ENCODE measurements at places on chromosomes 4 and X.
A peak's percentile ranks its signal among the peaks of the same experiment; 100 is the strongest.

GRCh38 chr4:73698217-73698616, 42.2 kb upstream of the CXCL8 start:
- DNase-seq, result no peak

DNA sequence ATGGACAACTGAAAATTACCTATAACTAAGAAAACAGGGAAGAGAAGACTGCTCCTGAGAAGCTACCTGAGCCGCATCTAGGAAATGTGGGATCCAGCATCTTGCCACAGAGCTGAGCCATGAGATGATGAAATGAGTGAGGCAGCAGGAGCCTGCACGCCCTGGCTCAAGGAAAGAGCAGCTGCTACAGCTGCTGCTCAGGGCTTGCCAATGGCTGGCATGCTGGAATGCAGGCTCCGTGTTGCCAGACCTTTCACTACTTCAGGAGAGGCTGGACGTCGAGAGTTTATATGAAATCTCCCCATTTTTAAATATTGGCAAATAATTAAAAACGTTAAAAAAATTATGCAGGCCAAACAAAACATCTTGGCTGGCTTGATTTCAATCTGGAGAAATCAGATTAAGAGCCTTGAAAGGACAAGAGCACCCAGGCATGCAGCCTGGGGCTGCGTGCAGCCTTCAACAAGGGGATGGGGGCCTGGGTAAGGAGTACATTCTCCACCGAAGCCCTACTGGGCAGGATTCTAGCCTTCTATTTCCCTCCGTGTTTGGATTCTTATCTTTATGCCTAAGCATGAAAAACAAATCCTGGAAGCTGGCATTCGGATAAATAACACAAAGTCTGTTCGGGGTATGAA, 227.6 kb downstream of the NR3C2 start:
- DNase-seq, result no peak

DNA sequence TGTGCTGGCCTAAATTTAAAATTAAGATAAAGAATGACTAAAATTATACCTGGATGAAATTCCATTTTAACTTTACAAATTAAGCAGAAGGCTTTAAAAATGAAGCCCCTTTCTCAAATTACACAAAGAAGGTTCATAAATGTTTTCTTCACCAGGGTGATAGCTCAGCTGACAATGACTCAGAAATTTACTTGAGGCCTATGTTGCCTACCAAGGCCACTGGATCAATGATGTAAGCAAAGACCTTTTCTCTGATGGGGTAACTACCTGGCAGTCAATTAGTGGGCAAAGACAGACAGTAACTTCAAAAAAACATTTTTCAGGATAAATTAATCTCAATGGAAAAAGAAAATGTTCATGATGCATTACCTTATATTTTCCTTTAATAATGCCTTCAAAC, 23.9 kb upstream of the GPR34 start:
- no peak for DNase-seq

DNA sequence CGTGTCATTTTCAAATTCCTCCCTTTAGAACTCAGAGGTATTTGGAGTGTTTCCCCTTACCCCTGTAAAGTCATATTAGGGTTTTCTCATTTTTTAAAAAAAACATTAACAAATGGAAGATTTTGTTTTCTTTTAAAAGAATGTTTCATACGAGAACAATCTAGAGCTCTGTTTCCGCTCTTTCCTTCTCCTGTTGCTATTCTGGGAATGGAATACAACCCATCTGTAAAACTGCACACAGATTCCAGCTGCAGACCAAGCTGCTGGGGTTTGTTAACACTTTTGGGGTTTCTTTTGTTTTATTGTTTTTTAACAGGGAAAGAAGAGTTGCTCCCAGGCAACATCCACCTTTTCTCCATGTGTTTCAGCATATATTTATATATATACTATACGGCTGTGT, 61.3 kb downstream of the HCCS start:
- DNase-seq, result no peak

DNA sequence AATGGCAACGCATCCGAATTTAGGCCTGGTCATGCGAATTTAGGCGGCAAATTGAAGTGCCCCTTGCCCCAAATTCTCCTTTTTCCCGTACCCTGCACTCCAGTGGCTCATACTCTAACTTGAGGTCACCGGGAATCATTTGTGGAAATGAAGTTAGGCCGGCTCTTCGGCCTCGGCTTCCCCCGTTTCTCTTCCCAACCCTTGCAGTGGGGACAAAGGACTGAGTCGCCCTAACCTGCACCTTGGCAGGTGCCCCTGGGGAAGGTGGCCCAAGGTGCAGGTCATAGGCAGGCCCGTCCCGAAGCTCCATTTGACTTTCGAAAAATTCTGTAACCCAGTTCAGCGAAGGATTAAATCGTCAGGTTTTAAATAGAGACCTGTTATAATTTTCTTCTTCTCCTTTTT, 811 bp downstream of the SRD5A3 start:
- no peak for DNase-seq

DNA sequence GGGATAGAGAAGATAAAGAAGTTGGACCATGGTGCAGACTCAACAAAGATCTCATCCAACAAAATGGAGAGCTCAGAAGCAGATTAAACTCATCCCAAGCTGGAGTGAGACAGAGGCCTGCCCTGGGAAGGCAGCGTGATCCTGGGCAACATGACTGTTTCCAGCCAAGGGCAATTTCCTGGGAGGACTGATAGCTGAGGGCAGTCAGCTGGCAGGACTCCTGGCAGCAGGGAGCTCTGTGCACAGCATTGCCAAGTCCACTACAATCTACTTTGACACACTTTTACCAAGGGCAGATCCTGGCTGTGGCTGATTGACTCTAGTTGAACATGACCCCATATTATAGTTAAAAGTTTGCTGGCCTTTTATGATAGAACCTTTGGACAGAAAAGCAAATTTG, 357.3 kb upstream of the RASGEF1B start:
- DNase-seq, result no peak

- no peak for DNase-seq
Measured at GRCh38 chr4:22476011-22476410, 39.9 kb downstream of the ADGRA3 start.

GRCh38 chr4:6069845-6070709, 51.8 kb upstream of the C4orf50 start:
- no peak for DNase-seq

- DNase-seq, result peak; percentile 51
Measured at GRCh38 chrX:153460826-153461225, 9.6 kb downstream of the HAUS7 start.

GRCh38 chrX:142005532-142005931, 101.8 kb downstream of the MAGEC1 start:
- DNase-seq, result no peak

GRCh38 chr4:96175871-96176270, 336.0 kb downstream of the PDHA2 start:
- DNase-seq, result no peak

DNA sequence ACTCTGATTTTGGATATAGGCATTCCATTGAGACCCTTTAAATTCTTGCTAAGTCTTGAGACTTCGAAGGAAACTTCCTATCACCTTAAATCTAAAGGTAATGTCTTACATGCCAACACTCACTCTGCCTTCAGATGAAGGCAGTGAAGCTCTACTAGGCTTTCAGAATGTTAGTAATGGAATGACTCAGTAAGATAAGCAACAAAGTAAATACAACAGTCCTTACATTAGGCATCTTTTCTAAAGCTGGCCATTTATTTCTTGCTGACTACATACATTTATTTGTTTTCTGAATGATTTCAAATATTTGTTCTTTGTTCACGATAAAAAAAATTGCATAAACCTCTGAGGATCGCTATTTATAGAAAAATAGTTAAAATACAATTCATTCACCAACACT, 43.5 kb downstream of the ASIC5 start:
- DNase-seq, result no peak

- DNase-seq, result no peak
Measured at GRCh38 chrX:111165902-111166301, 69.9 kb downstream of the PAK3 start.

- no peak for DNase-seq
Measured at GRCh38 chr4:91434631-91435030, 869.1 kb upstream of the GRID2 start.

DNA sequence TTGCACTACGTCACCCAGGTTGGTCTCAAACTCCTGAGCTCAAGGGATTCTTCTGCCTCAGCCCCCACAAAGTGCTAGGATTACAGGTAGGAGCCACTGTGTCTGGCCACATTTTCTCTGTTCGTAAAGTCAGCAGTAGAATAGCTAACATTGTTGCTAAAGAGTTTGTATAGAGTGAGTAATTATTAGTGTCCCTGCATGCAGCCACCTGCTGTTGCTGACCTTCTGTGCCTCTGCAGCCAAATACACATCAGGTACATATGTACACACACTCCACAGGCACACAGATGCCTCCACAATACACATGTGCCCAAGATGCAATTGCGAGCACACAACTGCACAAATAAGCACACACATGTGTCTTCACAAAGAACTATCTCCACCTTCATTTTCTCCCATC, 10.9 kb downstream of the DRD5 start:
- DNase-seq, result no peak

- no peak for DNase-seq
Measured at GRCh38 chr4:121824950-121825349, 1.3 kb upstream of the CCNA2 start.

DNA sequence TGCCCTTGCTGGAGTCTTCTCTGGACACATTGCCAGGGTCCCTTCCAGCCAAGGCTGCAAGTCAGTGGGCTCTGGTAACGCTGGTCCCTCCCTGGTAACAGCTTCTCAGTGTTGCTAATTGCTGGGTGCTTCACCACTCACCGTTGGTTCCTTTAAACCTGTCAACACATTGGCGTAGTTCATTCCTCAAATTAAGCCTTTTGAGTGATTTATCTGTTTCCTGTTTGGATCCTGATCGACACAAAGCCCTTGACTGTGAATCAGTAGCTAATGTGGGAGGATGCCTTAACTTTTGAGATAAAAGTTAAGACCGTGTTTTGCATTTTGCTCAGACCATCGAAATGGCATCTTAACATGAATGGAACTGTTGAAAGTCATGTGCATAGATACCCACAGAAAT, 125.9 kb downstream of the AMELX start:
- DNase-seq, result no peak

DNA sequence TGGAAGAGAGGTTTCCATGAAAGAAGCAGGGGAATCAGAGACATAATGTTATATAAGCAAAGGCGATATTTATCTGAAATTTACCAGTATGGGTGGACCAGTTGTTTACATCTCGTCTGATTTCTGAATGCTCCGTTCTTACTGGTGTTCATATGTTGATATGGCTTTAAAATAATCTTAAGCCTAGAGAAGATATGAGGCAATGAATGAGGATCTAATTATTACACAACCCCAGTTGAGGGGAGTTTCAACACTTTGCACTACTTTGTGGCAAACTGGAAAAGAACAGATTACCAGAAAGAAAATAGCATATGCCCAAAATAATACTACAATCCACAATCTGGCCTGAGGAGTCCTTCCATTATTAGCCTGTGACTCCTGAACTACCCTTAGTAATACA, 263.3 kb upstream of the MAGEB2 start:
- DNase-seq, result no peak

DNA sequence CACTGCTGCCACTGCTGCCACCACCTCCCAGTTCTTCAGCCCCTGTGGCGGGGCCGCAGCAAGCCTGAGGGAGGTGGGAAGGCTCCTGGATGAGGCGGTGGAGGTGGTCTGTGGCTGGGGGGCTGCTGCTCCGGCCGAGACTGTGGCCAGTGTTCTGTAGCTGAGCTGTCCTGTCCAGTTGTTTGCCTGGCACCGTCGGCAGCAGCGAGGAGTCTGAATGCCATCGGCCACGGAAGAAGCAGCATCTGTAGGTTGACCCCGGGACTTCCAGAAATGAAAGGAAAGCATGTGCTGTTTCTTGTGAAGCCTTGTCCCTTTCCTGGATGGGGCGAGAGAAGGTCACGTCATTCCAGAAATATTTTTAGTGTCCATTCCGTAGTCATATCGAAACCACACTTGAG, 3.3 kb downstream of the C4orf54 start:
- no peak for DNase-seq

DNA sequence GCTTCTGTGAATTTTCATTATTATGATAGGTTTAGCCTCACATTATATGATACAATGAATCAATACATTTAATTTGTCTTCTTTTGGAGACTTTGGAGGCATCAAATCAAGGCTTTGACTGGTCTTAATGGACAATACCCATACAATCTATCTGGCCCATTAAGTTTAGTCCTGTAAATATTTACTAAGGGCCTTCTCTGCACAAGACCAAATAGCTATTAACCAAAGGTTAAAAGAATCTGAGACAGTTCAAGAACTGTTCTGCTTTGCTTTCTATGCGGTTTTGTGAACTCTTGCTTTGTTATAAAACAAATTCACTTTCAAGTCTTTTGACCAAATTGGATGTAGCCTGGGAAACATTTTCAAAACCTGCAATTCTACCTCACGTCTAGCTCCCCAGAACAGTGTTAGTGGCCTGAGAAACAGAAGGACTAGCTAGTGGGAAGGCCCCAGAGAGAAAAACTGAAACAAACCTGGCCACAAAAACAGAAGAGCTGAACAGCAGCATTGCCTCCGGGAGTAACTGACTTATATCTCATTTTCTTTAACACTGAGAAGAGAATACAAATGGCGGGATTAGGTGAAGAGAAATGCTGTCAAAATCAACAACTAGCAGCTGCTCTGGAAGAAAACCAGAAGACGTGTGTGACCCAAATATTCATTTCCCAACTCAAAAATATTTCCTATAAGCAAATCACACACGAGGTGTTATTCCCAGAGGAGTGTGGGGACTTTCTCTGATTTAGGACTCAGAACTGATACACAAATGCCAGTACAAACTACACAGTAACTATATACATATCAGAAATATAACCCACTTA, 548 bp downstream of the TLR1 start:
- peak; percentile 35 for DNase-seq

- no peak for DNase-seq
Measured at GRCh38 chrX:47174846-47175587, 18.6 kb upstream of the UBA1 start.

DNA sequence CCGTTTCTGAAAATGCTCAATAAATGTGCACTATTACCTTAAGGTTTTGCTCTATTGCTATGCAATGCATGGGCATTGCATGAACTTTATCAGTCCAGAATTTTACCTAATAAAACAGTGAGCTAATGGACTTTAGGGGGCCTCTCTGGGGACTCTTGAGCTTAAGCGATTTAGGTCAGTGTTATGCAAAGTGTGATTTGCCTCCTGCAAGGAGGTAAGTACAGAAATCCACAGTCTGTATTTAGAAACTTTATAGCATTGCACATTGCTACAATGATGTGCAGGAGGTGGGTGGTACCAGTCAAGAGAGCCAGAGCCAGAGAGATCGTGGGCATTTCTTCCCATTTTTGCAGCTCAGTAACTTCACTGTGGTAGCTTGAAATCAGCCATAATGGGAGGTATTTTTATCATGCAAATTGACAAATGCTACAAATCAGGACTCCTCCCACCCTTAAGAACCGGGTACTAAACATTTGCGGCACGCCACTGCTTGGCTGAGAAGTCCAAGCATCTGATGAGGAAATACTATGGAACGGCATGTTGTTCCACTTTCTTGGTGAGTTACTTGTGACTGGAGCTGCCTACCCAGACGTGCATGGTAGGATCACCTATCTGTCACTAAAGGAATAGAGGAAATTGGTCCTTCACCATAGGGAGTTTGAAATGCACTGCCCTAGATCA, 174.6 kb upstream of the PGRMC2 start:
- DNase-seq, result no peak

- DNase-seq, result no peak
Measured at GRCh38 chr4:111988514-111988913, 156.7 kb upstream of the FAM241A start.
